Occipital lobe (tissue), 3 donors: ENCODE measurements at places on chromosomes 7 and 10. TPM values are rescaled to one million over a fixed set of nuclear protein-coding genes. Genes with fewer than 3 reads are reported as not detected.

DNA sequence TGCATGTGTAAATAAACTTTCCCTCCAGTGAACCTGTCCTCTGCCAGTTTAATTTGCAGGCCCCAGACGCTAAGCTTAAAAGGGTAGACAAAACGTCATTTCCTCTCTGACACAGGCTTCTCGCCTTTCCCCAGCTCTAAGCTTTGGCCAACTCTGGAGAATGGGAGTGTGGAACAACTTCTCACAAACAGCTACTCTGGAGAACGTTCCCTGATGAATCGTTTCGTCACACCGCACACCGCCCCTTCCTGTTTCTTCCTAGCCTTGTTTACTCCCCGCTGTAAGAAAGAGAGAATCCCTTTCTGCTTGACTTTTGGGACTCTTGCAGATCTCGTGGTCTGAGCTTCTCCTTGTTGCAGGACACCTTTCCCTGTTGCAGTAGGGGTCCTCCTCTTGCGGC, 564.2 kb downstream of the TCERG1L start:
- no peak for DNase-seq

DNA sequence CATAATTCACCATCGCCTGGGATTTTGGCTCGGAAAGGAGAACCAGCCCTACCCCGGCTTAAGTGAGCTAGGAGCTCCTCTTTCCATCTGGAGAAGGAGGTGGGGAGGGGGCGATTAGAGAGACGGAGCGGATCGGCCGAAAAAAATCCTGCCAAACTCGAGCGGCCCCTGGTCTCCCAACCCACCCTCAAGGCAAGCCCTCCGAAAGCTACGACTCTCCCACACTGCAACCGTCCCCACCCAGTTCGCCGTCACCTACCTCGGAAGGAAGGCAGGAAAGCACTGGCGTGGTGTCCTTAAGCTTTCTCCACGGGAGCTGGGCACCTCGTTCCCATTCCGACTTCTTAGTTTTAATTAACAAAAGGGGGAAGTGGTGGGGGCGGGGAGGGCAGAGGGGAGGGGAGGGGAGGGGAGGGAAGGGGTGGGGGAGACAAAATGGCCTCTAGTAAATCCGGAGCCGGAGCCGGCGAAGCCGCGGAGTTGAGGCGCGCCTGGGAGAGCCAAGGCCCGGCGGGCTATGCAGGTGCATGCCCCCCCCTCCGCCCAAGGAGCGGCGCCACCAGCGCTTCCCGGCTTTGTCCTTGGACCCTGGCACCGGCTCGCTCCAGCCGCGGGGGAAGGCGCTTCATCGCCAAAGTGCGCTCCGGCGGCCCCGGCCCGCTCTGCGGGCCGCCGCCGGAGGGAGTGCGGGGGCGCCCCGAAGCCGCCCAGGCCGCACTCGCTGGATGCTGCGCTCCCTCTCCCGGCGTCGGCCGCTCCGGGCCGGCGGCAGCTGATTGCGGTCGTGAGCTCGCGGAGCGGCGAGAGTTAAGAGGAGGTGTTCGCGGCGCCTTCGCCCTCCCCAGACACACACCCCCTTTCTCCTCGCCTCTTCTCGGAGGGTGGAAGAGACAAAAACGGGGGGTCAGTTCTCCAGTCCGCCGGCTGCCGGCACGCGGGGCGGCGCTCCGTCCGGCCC, at the start of gene LRRC4:
Gene LRRC4 (minus strand): TSS at position 784 of the 958 bp plus-strand sequence. CDS start 797 bp downstream, outside the sequence.
- no peak for DNase-seq

- no peak for DNase-seq
Measured at GRCh38 chr10:79058899-79059841, 9.6 kb upstream of the ZMIZ1 start.

GRCh38 chr7:12769444-12769843, 82.0 kb downstream of the ARL4A start:
- DNase-seq, result no peak

DNA sequence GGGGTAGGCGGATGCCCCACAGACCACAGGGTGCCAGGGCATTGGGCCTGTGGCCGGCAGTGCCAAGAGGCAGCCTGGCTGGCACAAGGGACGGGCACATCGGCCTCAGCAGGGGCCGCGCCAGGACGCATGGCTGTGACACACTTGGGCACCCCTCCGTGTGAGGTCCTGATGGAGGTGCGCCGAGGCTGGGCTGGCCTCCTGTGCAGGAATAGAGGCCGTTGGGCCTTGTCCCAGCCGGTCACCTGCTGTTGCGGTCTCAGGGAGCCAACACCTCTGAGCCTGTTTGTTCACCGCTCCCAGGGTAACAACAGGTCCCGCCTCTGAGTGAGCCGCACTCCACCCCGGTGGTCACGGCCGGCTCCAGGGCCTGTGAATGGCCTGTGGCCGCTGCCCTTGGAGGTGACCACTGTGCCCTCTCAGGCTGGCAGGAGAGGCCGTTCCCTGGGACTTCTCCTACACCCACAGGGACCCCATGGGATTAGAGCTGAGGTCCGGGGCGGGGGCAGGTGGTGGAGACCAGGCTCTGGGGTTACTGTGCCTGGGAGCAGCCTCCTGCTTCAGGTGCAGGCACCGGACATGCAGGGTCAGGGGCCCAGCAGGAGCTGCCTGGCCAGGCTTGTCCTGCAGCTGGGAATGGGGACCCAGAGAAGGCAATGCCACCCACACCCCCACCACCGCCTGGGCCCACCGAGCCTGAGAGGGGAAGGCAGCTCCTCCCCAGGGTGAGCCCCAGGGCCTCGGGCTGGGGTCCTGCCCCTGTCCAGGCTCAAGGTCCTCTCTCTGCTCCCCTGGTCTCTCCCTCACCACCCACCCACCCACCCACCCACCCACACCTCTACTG, 12.0 kb downstream of the PWWP2B start:
- DNase-seq, result no peak

DNA sequence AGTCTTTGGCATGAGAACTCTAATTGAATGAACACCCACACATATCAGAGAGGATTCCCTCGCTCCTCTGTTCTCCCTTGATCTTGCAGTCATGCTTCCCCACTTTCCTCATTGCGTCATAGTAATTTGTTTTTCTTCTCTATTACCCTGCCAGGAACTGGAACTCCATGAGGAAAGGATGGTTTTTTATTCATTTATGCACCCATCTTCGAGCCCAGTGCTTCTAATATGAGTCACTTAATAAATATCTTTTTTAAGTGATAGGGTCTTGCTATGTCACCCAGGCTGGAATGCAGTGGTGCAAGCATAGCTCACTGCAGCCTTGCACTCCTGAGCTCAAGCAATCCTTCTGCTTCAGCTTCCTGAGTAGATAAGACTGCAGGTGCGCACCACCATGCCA, 83.5 kb downstream of the OTUD1 start:
- DNase-seq, result no peak

DNA sequence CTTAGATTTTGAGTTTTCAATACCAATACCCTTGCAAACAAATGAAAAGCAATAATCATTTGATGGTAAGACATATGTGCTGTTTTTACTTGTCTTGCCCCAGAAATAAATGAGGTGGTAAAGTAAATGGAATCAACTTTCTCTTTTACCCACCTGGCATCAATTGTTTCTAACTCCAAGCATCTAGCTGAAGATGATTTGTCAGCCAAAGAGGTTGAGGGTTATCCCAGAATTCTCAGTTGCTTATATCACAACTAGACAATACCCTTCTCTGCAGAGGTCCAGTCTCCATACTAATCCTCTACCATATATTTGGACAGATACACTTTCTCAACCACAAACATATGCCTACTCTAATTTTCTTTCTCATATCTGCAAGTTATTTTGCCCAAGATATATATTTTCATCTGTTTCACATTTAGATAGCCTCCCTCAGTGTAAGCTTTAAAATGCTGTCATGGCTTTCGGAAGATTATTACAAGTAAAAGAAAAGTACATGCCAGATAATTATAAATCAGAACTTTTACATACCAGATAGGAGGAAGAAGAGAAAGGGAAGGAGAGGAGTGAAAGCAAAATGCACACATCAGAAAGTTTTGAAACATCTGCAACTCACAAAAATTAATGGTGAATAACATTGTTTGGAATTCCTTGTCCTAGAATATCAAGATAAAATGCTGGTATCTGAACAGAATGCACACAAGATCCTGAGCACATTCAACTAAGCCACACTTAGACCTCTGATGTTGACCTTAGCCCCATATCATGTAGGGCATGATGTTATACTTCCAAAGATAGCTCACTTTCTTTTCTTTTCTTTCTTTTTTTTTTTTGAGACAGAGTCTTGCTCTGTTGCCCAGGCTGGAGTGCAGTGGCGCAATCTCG, 146.6 kb downstream of the REEP3 start:
- no peak for DNase-seq

DNA sequence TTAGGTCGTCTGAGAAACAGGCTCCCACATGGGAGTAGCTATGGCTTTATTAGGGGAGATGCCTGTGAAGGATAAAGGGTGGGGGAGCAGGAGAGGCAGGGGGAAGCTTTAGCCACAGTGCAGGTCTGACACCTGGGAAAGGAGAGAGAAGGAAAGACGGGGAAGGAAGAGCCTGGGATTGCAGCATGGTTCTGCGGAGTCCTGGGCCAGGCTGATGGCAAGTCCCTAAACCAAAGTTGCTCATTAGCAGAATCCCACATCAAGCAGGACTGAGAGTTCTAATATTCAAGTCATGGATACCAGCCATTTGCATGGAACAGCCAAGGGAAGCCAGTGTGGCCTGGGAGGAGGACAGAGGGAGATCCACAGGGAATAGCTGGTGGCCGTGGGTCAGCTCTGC, 414.8 kb downstream of the RPS24 start:
- no peak for DNase-seq

- no peak for DNase-seq
Measured at GRCh38 chr7:70923181-70923845, 208.6 kb upstream of the GALNT17 start.

DNA sequence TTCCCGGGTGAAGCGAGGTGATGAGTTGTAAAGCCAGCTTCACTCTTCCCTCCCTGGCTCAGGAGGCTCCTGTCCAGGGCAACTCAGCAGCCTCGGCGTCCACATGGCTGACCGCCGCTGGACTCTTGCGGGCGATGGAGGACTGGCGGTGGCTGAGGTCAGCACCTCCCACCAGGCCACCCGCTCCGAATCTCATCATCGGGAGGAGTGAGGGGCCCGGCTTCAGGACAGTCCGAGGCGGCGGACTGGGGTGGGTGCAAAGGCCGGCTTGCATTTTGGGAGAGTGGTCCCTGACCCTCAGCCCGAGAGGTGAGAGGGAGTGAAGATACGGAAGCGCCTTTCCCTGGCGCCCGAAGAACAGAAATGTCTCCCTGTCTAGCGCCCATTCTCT, 759 bp downstream of the DNAJB12 start:
- DNase-seq, result no peak

DNA sequence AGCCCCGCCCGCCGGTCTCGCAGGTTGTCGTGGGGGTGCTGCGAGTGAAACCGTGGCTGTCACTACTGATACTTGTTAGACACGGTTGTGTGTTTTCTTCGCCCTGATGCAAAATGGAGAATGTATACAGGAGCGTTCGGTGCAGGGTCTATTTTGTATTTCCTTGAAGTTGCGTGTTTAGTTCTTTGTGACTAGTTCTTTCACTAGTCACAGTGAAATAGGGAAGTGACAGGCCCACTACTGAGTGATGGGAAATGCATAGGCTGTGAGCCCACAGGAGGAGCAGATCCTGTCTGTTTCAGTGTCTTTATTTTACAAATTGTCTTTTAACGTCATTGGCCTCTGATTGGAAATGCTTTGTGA, 675 bp downstream of the ABRAXAS2 start:
- DNase-seq, result no peak

DNA sequence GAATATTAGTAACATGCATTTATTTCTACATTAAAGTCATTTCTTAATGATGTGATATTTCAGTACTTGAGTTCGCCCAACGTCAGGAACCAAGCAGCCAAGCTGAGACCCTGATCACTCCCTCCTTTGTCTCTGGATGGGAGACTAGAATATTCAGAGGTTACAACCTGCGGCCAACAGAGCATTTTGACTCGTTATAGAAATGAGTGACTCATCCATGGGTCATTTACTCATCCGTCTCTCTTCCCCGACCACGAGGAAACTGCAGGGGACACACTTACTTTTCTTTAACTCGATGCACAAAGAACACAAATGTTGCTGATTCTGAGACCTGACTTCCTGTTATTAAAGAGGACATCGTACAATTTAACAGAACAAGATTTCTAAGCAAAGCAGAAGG, 343.3 kb downstream of the FRMD4A start:
- no peak for DNase-seq

CAMK2B gene
- total RNA-seq, result 96.1 TPM

TRIM50 gene
- 0.16 TPM for total RNA-seq

EPC1 gene
- 99.4 TPM for total RNA-seq

CTBP2 gene
- total RNA-seq, result 52.9 TPM

SLC18A2 gene
- total RNA-seq, result not detected
